ENCODE measurements at places on chromosomes 4 and X.

- DNase-seq = no peak
Measured at GRCh38 chr4:20259707-20260106, 8.0 kb downstream of the SLIT2 start.

- no peak for DNase-seq
Measured at GRCh38 chrX:19188566-19188965, 66.3 kb upstream of the ADGRG2 start.

DNA sequence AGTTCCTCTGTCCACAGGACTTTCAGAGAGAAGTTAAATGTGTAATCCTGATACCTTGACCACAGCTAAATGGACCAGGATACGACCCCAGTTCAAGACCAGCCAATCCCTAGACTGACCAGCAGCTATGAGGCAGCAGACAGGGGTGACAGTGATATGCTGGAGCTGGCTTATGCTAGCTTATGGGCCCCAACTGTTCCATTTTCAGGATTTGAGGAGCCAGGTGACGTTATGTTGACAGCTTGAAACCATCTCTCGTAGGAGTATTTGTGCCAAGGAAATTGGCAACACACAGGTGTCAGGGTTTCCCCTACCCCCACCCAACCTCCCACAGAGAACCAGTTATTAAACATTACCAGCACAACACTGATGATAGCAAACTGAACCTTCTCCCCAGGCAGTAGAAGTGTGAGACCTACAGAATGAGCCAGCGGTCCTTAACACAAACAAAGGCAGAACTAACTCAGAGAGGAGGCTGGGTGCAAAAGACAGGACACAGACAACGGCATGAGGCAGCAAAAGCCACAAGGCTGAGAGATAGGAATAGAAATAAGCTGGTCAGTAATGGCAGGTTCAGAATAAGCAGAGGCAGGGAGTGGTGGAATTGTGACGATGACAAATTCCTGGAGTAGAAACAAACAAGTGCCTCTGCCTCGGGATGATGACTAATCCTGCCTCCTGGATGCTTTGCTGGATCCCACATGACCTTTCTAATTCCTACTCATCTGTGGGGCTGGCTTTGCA lies 85.6 kb upstream of the CPEB2 start:
- no peak for DNase-seq

- DNase-seq = no peak
Measured at GRCh38 chrX:155266439-155266838, 2.1 kb upstream of the RAB39B start.

DNA sequence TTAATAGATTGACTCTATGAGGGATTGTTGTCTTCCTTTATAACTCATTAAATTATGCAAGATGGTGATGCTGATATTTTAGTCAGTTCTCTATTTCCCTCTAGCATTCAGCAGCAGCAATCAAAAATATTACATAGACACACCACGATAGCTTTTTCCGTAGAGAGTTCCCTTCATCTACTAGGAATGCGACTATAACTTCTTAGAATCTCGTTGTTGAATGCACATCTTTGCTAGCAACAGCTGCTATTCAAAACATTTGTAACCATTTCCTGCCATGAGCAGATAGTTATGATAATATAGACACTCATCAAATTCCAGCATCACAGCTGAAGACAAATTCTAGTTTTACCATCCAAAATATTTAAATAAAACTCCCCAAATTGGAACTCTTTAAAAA lies 147.4 kb upstream of the FGF13 start:
- no peak for DNase-seq

DNA sequence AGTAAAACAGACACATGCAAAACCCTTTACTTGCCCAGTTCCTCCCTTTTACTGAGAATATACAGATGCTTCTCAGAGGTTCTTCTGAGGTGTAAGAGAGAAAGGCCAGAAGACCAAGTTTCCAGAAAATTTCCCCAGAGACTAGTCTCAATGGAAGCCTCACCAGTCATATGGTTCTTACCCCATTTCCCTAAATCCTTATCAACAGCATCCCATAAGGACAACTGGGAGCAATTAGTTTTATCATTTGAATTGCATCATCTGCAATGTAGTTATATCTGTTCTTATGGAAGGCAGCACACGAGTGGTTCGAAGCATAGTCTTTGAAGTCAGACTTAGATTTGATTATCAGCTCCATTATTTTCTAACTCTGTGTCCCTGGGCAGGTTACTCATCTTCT lies 203.6 kb upstream of the PPARGC1A start:
- DNase-seq = no peak

- no peak for DNase-seq
Measured at GRCh38 chr4:18109676-18110075, 88.1 kb upstream of the LCORL start.

DNA sequence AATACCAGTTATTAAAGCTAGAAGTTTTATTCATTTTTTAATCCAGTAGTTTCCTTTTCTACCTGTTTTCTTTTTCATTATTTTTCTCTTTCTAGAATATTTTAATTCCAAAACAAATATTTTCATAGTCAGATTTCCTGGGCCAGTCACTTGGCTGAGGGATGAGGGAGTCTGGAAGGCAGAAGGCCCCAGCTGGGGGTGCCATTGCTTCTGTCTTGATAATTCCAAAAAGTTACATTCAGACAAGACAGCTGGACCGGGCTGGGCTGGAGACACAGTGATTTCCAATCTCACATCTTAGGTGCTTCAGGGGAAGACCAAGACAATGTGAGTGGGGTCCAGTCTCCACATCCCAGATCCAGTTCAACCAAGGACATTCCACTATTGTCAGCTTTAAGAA lies 263.5 kb downstream of the TMA16 start:
- DNase-seq = no peak

DNA sequence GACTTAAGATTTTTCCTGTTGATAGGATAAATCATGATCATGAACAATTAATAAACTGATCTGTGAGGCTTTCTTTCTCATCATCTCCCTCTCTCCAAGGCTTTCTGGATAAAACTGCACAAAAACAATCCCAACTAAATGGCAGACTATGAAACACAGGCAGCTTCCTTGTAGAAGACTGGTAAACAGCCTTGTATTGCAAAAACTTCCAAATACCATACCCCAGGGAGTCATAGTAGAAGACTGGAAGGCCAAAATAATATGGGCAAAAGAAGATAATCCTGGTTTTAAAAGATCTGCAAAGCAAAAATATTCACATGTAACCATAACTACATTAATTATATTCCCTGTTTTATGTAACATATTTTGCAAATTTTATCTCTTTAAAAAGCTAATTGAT lies 113.0 kb downstream of the ANAPC10 start:
- DNase-seq = no peak

- no peak for DNase-seq
Measured at GRCh38 chr4:153916273-153916755, 127.4 kb upstream of the SFRP2 start.

DNA sequence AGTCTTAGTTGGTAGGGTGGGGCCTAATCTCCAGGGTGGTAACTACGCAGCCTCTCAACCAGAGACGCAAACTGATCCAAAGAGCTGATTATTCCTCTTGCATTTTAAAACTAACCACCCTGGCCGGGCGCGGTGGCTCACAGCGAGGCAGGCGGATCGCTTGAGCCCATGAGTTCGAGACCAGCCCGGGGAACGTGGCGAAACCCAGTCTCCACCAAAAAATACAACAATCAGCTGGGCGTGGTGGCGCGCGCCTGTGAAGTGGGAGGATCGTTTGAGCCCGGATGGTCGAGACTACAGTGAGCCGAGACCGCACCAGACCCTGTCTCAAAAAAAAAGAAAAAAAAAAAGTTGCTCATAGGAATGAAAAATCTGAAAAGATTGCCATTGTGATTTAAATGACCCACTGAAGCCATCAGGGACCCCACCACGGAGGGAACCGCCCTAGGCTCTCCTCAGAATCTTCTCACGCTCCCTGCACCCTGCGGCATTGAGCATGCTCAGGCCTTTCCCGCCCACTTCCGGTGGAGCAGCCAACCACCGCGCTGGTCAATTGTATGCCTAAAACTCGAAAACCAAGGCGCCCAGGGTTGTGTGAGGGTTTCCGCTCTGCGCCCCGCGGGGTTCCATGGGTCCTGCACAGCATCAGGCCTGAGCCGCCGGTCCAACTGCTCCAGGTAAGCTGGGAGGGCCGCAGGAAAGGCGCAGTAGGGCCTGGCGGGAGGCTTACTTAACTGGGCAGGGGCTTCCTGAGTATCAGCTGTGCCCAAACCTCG lies at the start of gene TRIM60:
Gene TRIM60 (plus strand): TSS at position 564 of the 776 bp plus-strand sequence. CDS start 8,074 bp downstream, outside the sequence.
- no peak for DNase-seq

- DNase-seq = no peak
Measured at GRCh38 chrX:115912372-115912897, 258.1 kb upstream of the AGTR2 start.

- DNase-seq = no peak
Measured at GRCh38 chr4:173171098-173171497, 2.5 kb downstream of the GALNT7 start.

- no peak for DNase-seq
Measured at GRCh38 chr4:88803600-88804096, 106.0 kb upstream of the NAP1L5 start.

- no peak for DNase-seq
Measured at GRCh38 chr4:27090406-27090805, 229.8 kb downstream of the STIM2 start.

DNA sequence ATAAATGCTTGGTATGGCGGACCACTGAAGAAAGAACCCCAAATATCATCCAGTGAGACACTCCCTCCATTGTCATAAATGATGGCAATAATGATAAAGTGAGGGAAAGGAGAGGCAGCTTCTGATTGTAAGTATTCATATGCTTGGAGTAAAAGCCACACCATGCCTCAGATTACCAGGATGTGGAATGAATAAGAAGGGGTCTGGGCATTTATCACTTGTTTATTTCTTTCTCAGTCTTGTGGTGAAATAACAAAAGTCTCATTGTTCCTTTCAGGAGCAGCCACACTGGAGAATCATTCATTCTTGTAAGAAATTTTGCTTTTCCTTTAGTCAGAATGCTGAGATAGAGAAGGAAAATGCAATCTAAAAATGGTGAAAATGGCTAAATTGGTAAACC lies 21.7 kb downstream of the F8 start:
- no peak for DNase-seq

GRCh38 chr4:38456096-38456495 lies 207.9 kb upstream of the KLF3 start:
- DNase-seq = no peak

DNA sequence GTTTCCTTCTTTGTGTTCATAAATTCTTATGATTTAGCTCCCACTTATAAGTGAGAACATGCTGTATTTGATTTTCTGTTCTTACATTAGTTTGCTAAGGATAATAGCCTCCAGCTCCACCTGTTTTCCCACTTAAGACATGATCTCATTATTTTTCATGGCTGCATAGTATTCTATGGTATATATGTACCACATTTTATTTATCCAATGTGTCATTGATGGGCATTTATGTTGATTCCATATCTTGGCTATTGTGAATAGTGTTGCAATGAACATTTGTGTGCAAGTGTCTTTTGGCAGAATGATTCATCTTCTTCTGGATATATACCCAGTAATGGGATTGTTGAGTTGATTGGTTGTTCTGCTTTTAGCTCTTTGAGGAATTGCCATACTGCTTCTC lies 1234.8 kb downstream of the ADGRL3 start:
- no peak for DNase-seq

DNA sequence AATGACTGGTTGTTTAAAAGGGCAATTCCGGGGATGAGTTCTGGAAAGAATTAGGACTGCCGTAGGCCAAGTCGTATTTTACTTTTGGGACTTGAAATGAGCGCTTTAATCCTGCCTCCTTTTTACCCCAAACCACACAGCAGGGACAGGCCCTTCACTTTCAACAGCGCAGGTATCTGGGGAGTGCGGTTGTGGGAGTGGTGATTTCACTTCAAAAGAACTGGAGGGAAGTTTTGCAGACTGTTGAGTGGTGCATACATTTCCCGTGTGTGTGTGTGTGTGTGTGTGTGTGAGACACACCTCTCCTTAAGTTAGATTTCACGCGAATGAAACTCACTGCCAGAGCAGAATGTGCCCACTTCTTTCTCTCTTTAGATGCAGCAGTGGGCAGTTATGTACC lies 2.8 kb downstream of the NHS start:
- no peak for DNase-seq

- no peak for DNase-seq
Measured at GRCh38 chr4:174460684-174461083, 61.6 kb downstream of the HPGD start.

- no peak for DNase-seq
Measured at GRCh38 chrX:128862557-128862956, 660.7 kb downstream of the SMARCA1 start.

DNA sequence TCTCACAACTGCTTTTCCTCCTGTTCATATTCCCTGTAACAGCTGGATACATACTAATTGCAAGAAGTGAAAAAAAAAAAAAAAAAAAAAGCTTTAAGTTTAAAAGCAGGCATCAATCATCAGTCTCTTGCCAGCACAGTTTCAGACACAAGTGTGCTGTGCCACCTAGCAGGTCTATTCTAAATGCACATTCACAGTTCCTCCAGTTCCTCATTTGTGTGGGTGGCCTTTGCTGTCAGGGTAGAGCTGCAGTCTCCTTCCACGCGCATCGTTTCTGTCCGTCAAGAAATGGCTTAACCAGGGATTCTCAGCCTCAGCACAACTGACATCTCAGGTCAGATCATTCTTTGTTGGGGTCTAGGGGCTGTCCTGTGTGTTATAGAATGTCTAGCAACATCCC lies 61.6 kb downstream of the SCML1 start:
- DNase-seq = no peak

GRCh38 chrX:148658115-148658730 lies 157.8 kb downstream of the AFF2 start:
- no peak for DNase-seq

DNA sequence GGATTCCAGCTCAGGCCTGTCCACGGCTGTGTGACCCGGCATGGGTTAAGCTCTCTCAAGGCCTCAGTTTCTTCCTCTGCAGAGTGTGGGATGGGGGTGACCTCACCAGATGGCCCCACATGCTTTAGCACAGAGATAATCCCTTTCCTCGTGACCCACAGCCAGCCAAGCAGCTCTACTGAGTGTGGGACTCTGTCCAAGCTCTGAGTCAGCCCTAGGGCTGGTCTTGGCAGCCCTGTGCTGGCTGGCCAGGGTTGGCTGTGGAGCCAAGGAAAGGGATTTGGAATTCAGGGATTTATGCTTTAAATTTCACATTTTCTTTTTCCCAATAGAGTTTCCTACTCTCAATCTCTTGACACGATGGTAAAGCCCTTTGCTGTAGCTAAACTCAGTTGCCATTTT lies 19.7 kb upstream of the SPON2 start:
- DNase-seq = peak; percentile 64

DNA sequence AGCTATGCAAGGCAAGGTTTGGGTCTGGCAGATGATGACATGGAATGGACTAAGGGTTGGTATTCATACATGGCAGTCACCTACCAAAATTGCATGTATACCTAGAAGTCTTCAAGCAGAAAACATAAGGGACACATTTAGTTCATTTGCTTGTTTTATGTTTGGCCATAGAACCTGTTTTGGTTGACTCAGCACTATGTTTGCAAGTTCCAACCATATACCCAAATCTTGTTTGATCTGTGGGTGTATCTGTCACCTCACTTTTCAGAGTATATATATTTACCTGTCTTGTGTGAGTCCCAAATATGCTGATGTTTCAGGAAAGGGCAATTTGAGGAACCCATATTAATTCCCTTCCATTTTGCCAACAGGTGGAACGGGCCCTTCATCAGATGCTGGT lies 39.3 kb downstream of the ATG4A start:
- no peak for DNase-seq

GRCh38 chr4:110106931-110107296 lies 91.5 kb downstream of the ELOVL6 start:
- DNase-seq = no peak

All from lower lobe of right lung (tissue), 2 donors.